Thyroid gland (tissue), 4 donors: ENCODE measurements at places on chromosomes 6 and 20. TPM values are rescaled to one million over a fixed set of nuclear protein-coding genes. Genes with fewer than 3 reads are reported as not detected.
A peak's percentile ranks its signal among the peaks of the same experiment; 100 is the strongest.

DNA sequence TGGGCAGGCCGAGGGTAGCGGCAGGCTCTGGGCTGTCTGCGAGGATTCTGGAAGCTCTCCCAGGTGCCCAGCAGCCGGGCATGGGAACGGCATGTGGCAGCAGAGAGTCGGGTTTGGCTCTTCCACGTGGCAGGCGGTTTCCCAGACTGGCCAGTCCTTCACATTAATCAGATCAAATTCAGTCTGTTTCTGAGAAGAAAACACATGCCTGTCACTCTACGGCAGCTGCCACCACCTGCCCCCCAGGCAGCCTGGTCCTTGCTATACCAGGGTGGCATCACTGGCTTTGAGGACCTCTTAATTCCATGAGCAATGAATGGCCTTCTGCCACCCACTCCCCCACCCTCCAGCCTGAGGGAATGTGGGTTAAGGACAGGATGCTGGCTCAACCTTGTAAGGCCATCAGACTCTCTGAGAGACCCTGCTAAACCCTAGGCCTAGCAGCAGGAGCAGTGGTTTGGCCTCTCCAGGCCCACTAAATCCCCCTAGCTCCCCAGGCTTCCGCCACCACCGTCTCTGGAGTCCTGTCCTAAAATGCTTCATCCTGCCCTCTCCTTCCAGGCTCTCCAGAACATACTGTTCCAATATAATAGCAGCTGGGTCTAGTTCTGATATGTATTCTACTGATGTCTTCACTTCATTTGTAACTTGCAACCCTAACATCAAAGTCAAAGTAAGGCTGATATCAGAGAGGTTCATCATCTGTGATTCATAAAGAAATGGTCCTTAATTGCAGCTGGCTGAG lies 47.8 kb downstream of the PLCG1 start:
- no peak overlapping the region for H3K4me3 ChIP-seq
- H3K27me3 ChIP-seq, result no peaks in the 10 kb centered on the region
- no peaks in the 10 kb centered on the region for H3K36me3 ChIP-seq
- no peak for DNase-seq

The AKAP12 gene
- 108 TPM for total RNA-seq

GRCh38 chr6:83311231-83311630 lies 118.1 kb downstream of the RWDD2A start:
- no peaks in the 10 kb centered on the region for H3K4me1 ChIP-seq
- DNase-seq, result no peak
- H3K27me3 ChIP-seq, result no peaks in the 10 kb centered on the region

DNA sequence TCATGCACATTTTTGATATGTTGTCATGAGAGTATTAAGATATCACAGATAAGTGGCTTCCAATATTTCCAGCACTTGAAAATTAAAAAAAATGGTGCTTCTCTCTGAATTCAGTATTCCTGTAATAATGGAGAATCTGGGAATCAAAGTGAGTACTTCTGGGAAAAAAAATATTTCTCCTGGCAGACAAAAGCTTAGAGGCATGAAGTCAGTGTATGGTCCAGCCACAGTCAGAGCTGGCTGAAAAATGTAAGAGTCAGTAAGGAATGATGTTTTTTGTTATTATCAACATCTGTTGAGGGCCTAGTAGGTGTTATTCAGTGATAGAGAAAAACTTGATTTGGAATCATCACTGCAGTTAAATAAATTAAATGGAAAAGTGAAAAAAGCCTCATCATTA lies 3.2 kb upstream of the RFPL4B start:
- H3K4me3 ChIP-seq, result no peak overlapping the region
- no peaks in the 10 kb centered on the region for H3K36me3 ChIP-seq
- H3K4me1 ChIP-seq, result no peaks in the 10 kb centered on the region

The CST4 gene
- not detected for total RNA-seq

The CLPSL1 gene
- not detected for total RNA-seq

GRCh38 chr6:19838442-19839236 lies 1.5 kb downstream of the ID4 start:
- H3K36me3 ChIP-seq, result peaks cover 30% of the 10 kb centered on the region
- peak overlapping the region; percentile 99 for H3K27ac ChIP-seq
- peak; percentile 96 for DNase-seq
- H3K4me3 ChIP-seq, result peak overlapping the region; percentile 91

The CD83 gene
- total RNA-seq, result 3.0 TPM

The GABRR1 gene
- total RNA-seq, result not detected

DNA sequence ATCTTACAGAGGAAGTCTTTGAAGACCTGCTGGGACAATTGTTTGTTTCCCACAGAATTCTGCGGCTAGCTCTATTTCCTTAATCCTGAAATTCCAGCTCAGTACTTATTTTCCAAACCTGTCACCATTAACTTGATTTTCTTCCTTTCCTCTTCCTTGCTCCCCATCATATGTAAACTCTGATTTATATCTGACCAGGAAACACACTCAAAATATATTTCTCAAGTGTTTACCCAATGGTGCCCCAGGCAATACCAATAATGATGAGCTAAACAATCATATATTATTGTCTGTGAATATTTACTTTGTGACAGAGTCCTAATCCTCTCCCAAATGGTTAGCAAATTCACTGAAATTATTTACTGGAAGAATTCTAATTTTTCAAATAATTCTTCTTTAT lies 597.3 kb downstream of the PKHD1 start:
- H3K36me3 ChIP-seq, result no peaks in the 10 kb centered on the region
- H3K27me3 ChIP-seq, result no peaks in the 10 kb centered on the region
- no peak overlapping the region for H3K27ac ChIP-seq
- DNase-seq, result no peak
- no peak overlapping the region for H3K4me3 ChIP-seq

The CDSN gene
- 0.34 TPM for total RNA-seq

- H3K27ac ChIP-seq, result no peak overlapping the region
- H3K4me3 ChIP-seq, result no peak overlapping the region
- no peaks in the 10 kb centered on the region for H3K36me3 ChIP-seq
- DNase-seq, result no peak
Measured at GRCh38 chr20:16095226-16095625, 478.0 kb downstream of the KIF16B start.
